ENCODE measurements at places on chromosomes 6 and 20.

GRCh38 chr6:143549221-143549948, 37.9 kb upstream of the FUCA2 start:
- DNase-seq = no peak

DNA sequence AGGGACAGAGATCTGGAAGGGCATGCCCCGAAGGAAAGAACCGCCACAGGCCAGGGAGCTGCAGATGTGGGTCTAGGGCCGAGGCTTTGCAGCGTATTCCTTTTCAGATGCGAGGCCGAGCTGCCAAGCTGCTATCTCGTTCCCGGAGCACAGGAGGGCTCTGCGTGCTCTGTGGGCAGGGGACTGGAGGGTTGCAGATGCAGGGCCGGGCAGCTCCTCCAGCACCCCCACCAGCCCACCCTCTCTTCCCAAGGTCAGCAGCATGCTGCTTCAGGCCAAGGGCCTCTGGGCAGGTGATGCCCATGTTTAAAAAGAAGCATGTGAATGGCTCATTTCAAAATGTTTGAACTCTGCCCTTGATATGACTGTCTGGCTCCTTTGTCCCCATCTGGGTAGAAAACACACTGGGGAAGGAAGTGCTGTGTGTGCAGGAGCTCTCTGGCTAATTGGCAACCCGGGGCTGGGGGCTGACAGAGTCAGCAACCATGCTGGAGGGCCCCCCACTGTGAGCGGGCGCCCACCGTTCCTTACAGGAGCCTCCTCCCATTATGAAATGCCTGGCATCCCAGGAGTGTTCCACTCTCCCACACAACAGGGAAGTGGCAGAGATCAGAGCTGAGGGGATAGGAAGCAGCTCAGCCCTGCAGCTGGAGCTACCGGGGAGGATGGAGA, 353.3 kb downstream of the ZFAND3 start:
- no peak for DNase-seq

DNA sequence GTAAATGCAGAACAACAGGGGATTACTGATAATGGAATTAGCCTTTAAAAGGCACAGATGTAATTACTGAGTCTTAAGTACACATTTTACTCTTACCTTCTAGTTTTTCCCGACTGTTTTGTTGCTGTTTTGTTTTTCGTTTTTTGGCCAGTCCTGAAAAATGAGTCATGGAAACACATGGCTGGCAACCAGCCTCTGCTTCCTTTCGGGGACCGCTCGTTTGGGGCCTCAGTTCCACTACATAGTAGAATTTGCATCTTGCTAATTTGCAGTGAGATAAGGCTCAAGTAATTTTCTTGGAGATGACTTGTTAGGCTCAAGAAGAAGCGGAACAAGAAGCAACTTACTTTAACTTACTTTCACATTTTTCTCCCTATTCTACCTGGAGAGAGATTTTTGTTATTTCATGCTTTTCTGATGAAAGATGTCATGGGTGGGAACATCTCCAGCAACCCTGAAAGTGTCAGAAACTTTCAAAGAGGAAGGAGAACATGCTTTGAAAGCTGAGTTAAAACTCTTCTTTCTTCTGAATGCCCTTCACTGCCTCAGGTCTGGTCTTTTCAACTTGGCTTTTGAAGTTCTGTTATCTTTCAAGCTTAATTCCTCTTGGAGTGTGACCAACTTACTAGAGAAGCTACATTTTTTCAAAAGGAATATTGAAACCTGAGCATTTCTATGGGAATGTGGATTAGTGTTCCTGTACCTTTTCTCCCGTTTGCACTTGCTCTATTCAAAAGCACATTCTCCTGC, 71.5 kb upstream of the HDAC2 start:
- DNase-seq = no peak

DNA sequence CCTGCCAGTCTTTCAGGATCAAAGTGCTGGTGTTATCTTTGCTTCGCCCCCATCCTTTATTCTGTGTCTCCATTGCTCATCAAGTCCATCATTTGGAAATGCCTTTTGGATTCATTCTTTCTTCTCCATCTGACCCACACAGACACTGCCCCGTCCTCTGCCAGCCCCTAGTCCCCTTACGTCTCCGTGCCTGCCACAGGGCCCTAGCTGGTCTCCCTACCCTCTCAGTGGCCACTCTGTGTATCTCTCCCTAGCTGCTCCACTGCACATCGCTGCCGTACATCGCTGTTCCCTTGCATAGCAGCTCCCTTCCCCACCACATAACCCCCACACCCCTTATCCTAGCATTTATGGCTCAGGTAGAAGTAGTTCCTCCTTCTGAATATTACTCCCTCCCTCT, 15.7 kb downstream of the PPP1R3G start:
- no peak for DNase-seq

DNA sequence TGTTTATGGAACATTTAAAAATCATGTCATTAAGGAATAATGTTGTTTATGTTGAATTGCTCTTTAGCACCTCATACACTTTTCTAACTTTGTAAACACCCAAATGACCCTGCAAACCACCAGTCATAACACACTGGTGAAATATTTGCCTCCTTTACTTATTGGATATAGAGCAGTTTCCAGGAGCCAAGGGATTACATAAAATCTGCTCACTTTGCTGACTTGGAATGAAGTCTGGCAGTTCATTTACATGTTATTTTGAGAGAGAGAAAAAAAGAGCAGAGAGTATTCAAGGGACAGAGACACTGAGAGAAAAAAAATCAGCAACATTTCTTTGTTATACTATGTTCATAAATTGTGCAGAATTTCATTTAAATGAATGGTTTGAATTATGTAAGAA, 46.6 kb upstream of the DEFB112 start:
- no peak for DNase-seq

Measured in inflammatory macrophage (primary cell).